ENCODE measurements at places on chromosomes 1 and 21. TPM values are rescaled to one million over a fixed set of nuclear protein-coding genes. Genes with fewer than 3 reads are reported as not detected.

CASQ1 gene
- total RNA-seq: not detected

NTNG1 gene
- total RNA-seq: 6.6 TPM

PGLYRP4 gene
- 3.9 TPM for total RNA-seq

SPRR1A gene
- total RNA-seq: 109 TPM

TMEM61 gene
- 3.4 TPM for total RNA-seq

DPM3 gene
- total RNA-seq: 114 TPM

NDUFS5 gene
- 534 TPM for total RNA-seq

TMEM51 gene
- 31.4 TPM for total RNA-seq

COL6A1 gene
- 520 TPM for total RNA-seq

KCNJ9 gene
- total RNA-seq: not detected

RORC gene
- 8.1 TPM for total RNA-seq

GOLT1A gene
- not detected for total RNA-seq

SLAMF6 gene
- 8.6 TPM for total RNA-seq

PTGS2 gene
- 11.5 TPM for total RNA-seq

TRIM67 gene
- not detected for total RNA-seq

FNDC5 gene
- total RNA-seq: 4.7 TPM

KCNJ10 gene
- not detected for total RNA-seq

All from vagina (tissue), 2 donors.